Natural killer cell treated with Interleukin-12 subunit alpha and Interleukin-12 subunit beta and Interleukin-15 and Interleukin-18, amount 100 ng/mL, for 72 hours (primary cell): ENCODE measurements at places on chromosomes 2 and 18. TPM values are rescaled to one million over a fixed set of nuclear protein-coding genes. Genes with fewer than 3 reads are reported as not detected.

- DNase-seq: no peak
Measured at GRCh38 chr2:160816916-160817499, 323.4 kb upstream of the RBMS1 start.

DYNC1I2 gene
- 62.3 TPM for total RNA-seq

GRCh38 chr2:190627448-190628412 lies 21.2 kb upstream of the NAB1 start:
- DNase-seq: no peak

ASPRV1 gene
- 0.55 TPM for total RNA-seq

SCN7A gene
- not detected for total RNA-seq

DNA sequence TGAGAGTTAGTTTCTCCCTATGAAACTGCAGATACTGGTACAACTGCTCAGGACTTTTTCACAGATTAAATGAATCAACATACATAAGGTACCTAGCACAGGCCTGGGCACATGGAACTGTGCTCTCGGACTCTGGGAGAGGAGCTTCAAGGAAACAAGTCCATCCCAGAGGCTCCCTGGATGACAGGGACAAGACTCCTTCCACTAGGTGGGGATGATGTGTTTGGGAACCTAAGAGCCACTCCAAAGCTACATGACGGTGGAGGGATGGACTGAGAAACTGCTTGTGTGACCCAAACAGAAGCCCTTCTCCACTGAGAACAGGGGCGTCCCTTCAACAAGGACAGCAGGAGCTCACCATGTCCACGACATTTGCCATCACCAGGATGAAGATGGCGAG lies 37.1 kb downstream of the CENPO start:
- DNase-seq: no peak

DNA sequence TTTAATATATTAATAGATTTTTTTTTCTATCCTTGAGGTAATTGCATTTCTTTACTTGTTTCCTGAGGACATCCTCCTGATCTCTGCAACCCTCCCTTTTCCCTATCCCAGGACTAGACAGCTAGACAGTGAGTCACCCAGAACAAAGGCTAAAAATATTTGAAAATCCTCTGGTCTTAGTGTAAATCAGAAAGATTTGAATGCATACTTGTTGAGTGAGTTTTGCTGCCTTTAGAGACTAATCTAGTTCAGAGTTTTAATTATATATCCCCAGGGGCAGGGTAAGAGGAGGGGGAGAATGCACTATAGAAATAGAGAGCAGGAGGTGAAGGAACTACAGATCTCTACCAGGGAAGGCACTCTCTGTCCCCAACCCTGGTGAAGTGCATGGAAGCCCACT lies 202.3 kb upstream of the TCF4 start:
- no peak for DNase-seq

ELP2 gene
- 92.9 TPM for total RNA-seq

DNA sequence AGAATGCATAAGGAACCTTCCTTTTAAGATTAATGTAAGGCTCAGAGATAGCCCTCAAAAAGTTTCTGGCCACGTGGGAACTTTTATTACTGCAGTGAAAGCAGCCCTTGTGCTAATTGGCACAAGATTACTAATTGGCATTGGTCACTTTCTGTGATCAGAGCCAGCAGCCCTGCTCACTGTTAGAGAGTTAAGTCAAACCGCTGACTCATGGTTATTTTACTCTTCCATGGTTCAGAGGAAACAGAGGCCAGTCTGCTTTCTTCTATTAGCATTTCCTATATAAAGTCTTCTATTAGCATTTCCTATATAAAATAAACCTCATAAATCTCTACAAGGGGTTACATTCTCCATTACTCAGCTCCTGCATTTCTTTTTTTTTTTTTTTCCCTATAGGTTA lies 1.5 kb upstream of the SLC35G4 start:
- no peak for DNase-seq

FSIP2 gene
- 0.20 TPM for total RNA-seq

- DNase-seq: no peak
Measured at GRCh38 chr2:228819701-228820100, 451.4 kb downstream of the PID1 start.

SGO2 gene
- total RNA-seq: 31.0 TPM

DNA sequence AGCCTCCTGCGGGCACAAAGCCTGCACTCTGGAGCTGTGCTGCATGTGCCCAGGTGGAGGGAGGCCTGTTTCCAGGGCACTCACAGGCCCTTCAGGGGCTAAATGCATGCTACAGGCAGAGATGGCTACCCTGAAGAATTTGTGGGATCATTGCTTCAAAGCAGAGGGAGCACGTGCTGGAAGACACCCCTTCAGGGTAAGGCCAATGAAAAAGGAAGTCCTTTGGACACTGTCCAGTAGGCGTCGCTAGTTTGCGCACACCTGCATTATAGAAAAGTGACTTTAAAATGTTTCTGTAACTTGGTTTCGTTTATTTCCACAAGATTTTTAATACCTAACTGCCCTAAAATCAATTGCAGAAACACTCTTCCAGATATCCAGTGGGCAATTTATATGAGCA lies 325.3 kb downstream of the ZNF516 start:
- no peak for DNase-seq

ATP6V1C2 gene
- not detected for total RNA-seq

GRCh38 chr2:160343404-160343803 lies 143.3 kb upstream of the ITGB6 start:
- DNase-seq: no peak

DNA sequence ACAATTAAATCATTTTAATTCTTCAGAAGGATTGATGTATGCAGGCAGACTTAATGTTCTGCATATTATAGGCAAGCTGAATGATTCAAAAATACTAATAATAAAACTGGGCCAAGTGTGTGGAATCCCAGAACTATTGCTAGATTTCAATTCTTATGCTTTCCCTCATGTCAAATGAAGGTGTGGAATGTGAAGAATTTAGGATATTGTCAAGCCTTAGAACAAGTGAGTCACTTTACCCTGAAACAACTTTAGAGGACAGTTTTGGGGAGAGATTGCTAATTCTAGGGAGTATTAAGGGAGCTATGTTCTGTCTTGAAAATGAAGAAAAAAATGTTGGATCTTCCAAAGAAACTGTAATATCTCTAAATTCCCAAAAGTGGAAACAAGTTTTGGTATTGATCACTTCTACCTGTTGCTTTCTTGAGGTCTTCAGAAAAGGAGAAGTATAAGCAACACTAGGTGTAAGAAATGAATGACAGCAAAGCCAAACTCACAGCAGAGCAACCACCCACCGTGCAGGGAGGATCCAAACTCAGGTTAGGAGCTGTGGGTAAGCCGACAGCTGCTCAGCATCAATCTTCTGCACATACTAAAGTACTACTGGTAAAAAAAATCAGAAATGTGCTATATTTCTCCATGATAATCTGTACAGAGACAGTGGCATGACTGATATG lies 818.1 kb downstream of the SLC4A3 start:
- no peak for DNase-seq

GRCh38 chr2:37506407-37507050 lies 162.1 kb downstream of the QPCT start:
- no peak for DNase-seq

DNA sequence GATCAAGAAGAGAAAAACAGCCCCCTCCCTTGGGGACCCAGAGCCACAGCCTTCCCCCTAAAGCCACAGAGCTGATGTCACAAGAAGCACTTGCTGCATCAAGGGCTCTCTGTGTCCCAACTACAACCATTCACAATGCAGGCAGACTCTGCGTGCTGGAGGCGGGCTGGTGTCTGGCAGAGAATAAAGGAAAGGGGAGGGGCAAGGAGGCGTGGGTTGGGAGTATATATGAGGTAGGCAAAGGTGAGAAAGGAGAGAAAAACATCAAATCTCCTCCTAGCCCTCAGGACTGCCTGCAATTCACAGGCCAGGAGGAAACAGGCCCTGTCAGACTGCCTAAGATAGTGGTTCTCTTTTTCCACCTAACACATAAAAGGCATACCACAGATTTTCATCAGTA lies 48.8 kb upstream of the IHH start:
- DNase-seq: no peak
